ENCODE measurements at places on chromosomes 11 and 22.

GRCh38 chr11:70712471-70712870 lies 314.1 kb downstream of the CTTN start:
- peak; percentile 69 for DNase-seq

DNA sequence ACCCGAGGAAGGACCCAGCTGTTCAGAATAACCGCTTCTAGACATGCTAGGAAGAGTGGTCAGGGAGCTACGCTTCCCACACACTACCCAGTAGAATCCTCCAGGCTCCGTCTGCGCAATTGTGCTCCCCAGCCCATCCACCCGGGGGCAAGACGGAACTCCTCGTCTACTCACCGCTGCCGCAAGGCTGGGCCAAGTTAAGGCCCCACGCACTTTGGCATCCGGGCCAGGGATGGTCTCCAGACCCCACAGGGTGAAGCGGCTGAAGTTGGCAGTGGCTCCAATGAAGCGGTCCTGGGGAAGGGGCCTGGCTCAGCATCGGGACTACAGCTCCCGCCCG lies 757 bp downstream of the RNASEH2C start:
- DNase-seq: no peak

GRCh38 chr22:45885171-45885840 lies 91.7 kb downstream of the WNT7B start:
- DNase-seq: no peak

DNA sequence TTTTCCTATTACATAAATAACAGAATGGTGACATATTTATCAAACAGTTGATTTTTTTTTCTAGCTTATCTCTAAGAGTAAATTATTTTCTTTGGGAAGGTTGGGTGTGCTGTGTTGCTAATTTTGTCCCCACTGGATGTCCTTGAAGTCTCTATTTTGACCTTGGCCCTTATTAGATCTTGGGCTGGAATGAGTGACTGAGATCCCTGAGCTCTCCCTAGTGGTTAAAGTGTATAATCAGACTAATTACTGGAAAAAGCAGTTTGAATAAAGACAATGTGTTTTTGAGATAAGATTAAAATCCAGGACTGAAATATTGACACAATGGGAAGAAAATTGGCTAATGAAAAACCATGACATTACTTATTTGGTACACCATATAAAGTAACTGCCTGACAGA lies 56.1 kb downstream of the AASDHPPT start:
- DNase-seq: no peak

DNA sequence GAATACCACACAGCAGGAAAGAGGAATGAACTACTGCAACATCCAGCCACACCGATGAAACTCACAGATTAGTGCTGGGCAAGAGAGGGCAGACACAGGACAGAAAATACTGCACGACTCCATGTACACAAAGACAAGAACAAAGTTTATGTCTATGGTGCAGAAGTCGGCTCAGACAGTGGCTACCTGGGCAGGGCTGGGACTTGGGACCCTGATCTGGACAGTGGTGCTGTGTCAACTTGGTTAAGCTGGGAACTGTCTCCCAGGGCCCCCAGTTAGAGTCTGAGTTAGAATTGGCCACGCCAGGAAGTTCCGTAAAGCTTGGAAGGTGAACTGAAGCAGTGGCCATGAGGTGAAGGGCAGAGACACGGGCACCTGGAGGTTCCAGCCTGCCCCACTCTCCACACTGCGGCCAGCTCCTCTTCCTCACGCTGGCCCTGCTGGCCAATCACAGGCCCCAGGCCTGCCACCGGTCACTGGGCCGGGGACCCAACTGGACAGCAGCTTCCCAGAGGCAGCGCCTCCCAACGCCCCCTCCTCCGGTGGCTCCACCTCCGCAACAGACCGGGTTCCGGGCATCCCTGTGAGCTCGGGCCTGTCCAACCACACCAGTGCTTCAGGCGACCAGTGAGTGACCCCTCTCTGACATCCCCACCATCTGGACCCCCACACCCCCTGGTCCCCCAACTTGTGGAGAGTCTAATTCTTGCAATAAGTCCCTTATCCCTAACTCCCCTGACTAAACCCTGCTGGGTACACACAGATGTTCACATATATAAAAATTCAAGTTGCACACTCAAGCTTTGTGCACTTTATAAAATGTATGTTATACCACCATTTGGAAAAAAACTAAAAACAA lies 93.7 kb downstream of the MICAL3 start:
- no peak for DNase-seq

DNA sequence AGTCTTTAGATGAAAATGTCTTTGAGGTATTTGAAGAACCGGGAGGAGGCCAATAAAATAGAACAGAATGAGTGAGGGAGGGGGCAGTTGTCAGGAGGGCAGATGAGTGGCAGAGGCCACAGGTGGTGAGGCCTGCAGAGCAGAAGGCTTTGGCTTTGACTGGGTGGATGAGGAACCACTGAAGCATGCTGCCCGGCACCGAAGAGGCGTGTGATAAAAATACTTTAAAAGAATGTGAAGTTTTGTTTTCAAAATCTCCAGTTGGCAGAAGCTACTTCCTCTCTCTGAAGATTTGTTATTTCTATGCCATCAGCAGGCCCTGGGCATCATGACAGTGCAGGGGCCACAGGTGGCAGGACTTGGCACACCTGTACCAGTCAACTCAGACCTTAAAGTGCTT lies 6.3 kb downstream of the MS4A12 start:
- no peak for DNase-seq

- DNase-seq: no peak
These were observed 1.2 kb downstream of the CSRP3 start for GRCh38 chr11:19200410-19201201.
